ENCODE measurements at places on chromosomes 2 and 18. TPM values are rescaled to one million over a fixed set of nuclear protein-coding genes. Genes with fewer than 3 reads are reported as not detected.

DPYSL5 gene
- total RNA-seq = not detected

SNRNP200 gene
- 77.7 TPM for total RNA-seq

COLEC12 gene
- 12.2 TPM for total RNA-seq

SERPINB10 gene
- not detected for total RNA-seq

NAPG gene
- 34.4 TPM for total RNA-seq

GALNT13 gene
- total RNA-seq = 0.23 TPM

YIPF4 gene
- 12.4 TPM for total RNA-seq

DNAJC5G gene
- total RNA-seq = not detected

ASB18 gene
- not detected for total RNA-seq

LYPD6 gene
- total RNA-seq = 0.83 TPM

MDH1B gene
- 0.85 TPM for total RNA-seq

CNOT11 gene
- total RNA-seq = 43.8 TPM

REG3G gene
- total RNA-seq = not detected

ZNF385B gene
- not detected for total RNA-seq

REG3A gene
- not detected for total RNA-seq

TUBA4B gene
- total RNA-seq = not detected

ABCG8 gene
- total RNA-seq = not detected

SANBR gene
- total RNA-seq = 2.8 TPM

OBSL1 gene
- 20.5 TPM for total RNA-seq

AQP4 gene
- not detected for total RNA-seq

SKOR2 gene
- not detected for total RNA-seq

COQ10B gene
- 15.9 TPM for total RNA-seq

VIL1 gene
- total RNA-seq = not detected

LHCGR gene
- total RNA-seq = not detected

TNFRSF11A gene
- total RNA-seq = 1.9 TPM

VAMP5 gene
- 15.5 TPM for total RNA-seq

ZDBF2 gene
- 1.9 TPM for total RNA-seq

NDC80 gene
- total RNA-seq = 13.8 TPM

LOXL3 gene
- not detected for total RNA-seq

POTEC gene
- not detected for total RNA-seq

ST8SIA5 gene
- total RNA-seq = not detected

USP14 gene
- 40.1 TPM for total RNA-seq

SFT2D3 gene
- 6.0 TPM for total RNA-seq

SERPINB12 gene
- 0.76 TPM for total RNA-seq

LCT gene
- total RNA-seq = not detected

CXCR2 gene
- total RNA-seq = 22.7 TPM
